GM13977 (cell line): ENCODE measurements at places on chromosomes 1 and 21.

DNA sequence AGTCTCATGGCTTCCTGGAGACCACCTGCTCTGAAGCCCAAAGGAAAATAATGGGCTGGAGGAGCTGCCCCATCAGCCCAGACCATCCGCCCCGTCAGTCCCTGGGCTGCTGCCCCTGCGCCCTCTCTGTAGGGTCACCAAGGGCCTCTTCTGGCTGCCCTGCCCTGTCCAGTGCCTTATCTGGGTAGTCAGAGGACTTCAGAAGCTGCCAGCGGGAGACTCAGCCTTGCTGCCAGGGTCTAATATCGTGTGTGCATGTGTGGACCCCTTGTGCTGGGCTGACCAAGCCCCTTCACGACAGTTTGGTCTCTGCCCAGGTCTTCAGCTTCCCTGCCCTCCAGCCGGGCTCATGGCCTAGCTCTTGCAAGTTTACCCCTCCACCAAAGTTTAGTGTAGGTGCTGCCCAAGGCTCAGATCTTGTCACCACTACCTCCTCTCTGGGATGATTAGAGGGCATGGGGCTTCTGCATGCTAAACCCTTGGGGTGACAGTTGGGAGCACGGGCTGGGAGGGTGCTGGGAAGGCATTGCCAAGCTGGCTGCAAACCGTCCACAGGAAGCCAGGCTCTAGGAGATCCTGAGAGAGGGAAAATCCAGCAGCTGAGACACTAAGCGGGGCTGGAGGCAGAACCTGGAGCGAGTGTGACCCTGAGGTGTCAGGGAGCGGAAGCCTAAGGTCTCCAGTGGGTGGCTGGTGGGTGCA lies 20.6 kb downstream of the NENF start:
- DNase-seq, result no peak

DNA sequence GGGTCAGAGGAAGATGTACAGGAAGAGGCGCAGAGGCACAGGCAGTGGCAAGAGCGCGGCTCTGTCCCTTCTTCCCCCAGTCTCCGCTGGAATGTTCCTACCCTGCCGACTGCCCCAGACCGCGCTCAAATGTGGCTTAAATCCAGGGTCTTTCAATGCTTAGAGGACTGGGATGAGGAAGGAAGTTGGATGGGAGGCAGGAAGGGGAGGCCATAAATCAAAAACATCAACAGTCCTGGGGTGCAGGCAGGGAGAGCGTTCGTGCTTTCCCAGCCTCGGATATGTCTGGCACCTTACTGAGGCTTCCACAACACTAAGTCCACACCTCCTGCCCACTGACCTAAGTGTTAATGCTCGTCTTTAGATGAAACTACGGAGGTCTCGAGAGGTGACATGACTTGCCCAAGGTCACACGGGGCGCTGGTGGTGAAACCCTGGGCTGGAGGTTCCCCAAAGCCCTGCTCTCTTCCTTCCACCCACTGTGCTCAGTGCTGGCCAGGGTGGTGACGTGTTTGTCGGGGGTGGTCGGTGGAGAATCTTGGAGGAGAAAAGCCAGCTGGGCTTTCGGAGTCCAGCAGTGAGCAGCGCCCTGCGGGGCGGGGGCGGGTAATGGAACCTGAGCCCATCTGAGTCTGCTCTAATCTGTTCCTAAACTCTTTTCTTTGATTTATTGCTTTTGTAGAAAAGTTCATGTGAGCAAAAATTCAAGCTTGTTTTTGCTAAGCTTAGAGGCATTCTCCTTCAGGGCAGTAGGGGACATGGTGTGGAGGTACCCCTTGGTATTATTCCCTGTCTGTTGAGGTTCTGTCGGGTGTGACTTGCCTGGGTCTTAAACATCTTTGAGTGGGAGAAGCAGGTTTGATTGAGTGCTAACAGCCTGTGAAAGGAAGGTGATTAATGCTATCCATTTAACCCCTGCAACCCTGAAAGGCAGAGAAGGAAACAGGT lies 708 bp downstream of the CDA start:
- no peak for DNase-seq

DNA sequence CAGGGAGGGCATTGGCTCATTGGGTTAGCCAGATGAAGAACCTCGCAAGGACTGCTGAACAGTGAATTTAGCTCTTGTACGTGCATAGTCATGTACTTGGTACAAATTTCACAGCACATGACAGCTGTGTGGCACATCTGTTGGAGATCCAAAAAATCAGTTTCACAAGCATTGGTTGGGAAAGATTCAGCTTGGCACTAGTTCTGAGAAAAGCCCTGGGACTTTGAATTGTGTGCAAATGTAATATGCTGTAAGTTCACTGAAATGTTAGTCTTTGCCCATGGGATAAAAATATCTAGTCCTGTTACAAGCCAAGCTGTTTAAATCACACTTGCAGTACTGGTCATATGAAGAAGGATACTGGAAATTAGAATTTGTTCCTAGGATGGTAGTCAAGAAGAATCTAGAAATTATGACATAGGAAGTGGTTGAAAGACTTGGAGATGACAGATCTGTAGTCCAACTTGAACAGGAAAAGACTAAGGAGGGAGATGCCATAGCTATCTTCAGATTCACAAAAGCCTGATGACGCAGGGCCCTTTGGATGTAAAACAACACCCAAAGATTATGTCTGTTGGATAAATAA lies 19.2 kb downstream of the LAMC2 start:
- DNase-seq, result no peak

- no peak for DNase-seq
Measured at GRCh38 chr21:46181953-46182547, 2.2 kb downstream of the SPATC1L start.

GRCh38 chr1:161374373-161374772 lies 6.7 kb upstream of the CFAP126 start:
- no peak for DNase-seq

DNA sequence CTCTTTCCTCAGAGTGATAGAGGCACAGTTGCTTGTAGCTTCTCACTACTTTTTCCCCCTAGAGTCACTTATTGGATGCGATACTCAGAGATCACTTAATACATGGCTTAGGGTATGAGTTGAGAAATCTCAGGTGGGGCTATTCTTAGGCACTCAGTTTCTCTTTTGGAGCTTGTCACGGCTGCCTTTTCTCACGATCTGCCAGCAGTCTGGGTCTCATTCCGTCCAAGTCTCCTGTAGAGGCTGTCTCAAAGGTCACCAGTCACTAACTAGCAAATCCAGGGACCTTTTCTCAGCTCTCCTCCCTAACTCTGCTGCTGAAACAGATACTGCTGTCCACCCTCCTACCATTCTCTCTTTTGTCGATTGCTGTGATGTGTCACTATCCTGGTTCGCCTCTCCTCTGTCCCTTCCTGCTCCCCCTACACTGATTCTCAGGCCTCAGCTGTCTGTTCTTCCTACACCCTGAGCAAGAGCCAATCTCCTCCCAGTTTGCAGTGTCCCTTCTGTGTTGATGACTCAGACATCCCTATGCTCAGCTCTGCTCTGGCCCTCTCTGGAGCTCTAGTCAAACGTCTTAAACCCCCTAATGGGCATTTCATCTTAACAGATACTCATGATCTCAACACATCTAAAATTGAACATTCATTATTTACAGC lies 12.4 kb downstream of the ATP1A2 start:
- DNase-seq, result no peak

- no peak for DNase-seq
Measured at GRCh38 chr1:165564561-165564960, 20.8 kb downstream of the LRRC52 start.
